NCI-H1694 treated with DMSO at 0.1 percent for 48 hours (cell line): ENCODE measurements at places on chromosomes 4 and X.

DNA sequence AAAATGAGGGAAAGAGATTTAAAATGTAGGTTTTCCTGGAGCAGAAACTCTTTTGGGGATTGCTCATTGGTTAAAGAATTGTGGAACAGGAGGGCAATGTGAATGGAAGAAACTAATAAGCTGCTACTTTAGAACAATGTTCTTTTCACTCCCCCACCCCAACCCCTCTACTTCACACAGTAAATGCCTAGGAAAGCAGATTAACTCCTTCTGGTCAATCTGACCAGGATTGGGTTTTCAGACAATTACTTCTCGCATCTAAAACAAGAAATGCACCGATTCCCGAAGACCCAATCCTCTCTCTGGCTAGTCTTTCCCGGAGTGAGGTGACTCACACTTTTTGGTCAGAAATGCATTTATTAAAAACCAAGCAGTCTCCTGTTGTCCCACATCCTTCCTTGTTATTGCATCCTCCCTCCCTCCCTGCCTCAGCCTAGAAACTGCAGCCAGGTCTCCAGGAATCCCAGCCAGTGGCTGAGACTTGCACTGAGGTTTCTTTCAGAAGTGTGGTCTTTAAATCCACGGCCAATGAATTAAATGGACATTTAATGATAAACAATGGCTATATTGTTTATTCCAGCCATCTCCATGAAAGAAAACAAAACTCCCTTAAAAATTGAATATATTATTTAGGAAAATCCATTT, 21.4 kb downstream of the MFAP3L start:
- DNase-seq, result no peak

DNA sequence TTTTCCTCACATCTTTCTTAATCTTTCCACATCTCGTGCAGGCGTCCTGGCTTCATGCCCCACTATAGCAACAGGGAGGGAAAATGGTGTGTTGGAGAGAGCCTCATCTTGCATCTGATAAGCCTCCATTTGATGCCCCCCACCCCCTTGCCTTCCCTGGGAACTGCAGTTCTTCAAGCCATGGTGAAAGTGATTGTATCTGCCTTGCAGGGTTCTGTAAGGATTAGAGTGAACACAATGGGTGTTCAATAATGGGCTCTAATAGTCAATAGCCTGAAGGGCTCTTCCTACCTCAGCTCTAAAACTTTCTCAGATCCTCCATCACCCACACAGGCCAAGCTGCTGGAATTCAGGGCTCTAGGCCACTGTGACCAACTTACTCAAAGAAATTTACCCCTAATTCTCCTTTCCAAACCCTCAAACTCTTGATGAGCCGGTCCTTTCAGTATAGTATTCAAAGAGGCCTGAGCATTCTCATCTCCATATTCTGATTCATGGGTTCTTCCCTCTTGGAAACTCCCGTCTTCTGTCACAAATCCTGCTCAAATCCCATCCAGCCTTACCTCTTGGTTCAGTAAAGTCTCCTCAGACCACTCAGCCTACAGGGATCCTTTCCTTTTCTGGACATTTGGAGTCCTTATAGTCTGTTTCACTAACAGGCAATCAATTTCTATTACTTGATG, 128.3 kb upstream of the TRIM2 start:
- DNase-seq, result no peak

- peak; percentile 69 for DNase-seq
Observed at GRCh38 chr4:88591787-88592599, at the start of gene HERC3. HERC3 (plus strand) TSS chr4:88592480; CDS start chr4:88605824, 13,344 bp downstream.

- DNase-seq, result no peak
Observed at GRCh38 chr4:99617374-99617773, 40.3 kb downstream of the C4orf54 start.

DNA sequence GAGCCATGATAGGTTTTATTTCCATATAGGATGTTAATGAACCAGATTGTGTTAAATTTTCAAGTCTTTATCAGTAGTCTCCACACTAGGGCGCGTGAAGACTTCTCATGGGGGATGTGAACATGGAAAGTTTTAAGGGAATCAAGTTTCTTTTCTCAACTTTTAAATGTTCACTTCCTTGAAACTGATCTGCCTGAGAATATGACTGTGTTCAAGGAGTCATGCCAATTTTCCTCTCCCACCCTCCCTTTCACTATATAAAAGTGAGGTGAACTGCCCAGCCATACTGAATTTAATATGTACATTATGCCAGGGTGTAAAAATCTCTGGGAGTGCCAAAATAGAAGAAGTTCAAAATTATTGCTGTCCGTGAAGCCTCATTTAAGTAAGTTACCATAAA, 30.4 kb upstream of the HPGDS start:
- no peak for DNase-seq
